Omental fat pad (tissue), 4 donors: ENCODE measurements at places on chromosomes 11 and 22.

DNA sequence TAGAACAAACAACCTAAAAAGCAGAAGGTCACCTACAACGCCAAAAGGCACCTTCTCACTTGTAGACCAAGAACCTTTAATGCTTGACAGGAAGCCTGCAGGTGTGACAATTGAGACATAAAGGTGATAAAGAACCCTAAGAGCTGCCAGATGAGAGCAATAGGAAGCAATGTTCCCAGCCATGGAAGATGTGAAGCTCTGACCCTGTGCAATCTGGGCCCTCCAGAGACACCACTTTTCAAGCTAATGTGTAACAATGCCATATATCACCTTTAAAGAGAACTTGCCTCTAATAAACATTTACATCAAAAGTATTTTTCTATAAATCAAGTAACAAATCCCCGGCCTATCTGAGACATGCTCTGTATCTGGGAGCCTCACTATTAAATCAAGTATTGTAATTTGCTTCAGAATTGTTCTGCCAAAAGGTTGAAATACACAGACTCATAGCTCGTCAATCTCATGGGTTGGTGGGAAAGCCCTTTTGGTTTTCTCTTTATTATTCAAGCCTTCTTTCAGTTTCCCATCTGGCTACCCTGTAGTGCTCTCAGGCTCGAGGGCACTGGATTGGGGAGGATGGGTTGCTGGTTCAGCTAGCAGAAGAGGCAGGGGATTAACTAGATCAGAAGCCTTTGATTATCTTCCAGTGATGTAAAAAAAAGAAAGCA, 368.9 kb downstream of the BUD13 start:
- DNase-seq = no peak

DNA sequence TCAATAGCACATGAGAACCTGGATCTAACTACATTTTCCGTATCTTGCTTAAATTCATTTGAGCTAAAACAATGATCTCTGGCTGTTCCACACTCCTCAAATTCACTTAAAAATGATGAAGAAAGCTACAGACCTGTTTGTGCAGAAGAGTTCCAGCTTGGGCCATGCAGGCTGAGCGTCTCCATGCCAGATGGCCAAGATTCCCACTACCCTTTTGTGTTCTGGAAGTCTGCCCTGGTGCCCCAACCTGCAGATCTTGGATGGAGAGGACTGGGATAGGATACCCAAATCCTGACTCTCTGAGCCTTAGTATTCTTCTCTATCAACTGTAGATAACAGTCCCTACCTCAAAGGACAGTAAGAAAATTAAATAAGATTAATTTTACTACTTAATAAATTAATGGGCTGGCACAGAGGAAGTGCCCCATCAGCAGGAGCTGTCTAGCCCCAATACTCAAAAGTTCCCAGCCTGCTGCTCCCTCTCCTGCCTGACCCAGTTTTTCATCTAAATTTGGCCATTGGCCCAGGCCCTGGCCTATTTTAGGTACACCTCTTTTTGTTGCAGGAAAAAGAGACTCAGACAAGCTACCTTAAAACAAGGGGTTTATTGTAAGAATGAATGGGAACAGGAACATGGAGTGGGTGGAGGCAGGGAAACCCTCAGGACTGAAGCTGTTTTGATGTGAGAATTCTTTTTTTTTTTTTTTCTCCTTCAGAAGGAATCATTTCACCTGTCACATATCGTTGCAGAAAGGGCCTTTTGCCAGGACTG, 81.4 kb upstream of the GRK3 start:
- DNase-seq = no peak

- no peak for DNase-seq
Measured at GRCh38 chr11:19988598-19988997, 171.7 kb downstream of the DBX1 start.

DNA sequence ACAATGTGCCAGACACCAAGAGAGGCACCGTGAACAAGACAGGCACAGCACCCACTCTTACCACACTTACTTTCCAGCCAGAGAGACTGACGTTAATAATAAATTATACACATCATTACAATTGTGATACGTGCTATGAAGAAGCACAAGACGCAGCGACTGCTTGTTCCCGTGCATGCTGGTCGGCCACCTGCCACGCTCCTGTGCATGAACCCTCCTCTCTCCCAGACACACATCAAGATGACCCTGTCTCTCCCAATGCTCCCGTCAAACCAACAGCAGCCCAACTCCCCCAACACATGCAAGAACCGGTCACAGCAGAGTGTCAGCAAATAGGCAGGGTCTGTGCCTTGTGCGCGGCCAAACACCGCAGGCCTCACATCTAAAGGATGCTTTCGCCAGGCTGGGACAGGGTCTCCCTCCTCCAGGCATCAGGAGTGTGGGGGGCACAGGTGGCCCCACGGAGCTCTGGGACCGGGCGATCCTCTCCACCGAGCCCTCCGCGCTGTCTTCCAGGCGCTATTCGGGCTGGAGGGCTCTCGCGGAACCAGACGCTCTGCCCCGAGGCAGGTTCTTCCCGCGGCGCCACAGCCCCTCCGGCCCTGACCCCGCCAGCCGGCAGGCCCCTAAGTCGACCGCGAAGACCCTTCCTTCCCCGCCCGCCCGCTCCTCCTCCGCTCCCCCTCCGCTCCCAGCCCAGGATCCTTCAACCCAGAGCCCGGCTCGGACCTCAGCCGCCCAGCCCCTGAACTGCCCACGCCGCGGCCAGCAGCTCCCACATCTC, 533 bp downstream of the SERGEF start:
- no peak for DNase-seq

DNA sequence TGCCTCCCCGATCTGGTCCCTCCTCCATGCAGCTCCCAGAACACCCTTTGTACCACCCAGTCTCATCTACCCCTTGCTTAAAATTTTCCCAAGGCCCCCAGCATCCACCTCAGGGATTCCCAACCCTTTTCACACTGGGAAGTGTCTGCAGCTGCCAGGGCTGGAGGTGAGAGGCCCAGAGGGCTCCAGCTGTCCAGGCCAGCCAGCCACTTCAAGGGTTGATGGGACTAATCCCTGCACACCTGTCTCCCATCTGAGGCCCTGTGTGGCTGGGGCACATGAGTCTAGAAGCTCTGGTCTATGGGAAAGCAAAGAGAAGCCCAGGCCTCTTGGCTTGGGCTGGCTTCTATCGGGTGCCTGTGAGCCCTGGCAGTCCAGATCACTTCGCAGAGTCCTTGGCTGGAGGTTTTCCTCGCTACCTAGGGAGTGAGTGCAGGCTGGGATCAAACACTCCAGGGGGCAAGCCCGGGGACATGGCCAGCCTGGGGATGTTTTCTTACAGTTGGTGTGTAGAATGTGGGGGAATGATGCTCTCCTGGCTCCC, 41.1 kb upstream of the TPBGL start:
- DNase-seq = no peak

DNA sequence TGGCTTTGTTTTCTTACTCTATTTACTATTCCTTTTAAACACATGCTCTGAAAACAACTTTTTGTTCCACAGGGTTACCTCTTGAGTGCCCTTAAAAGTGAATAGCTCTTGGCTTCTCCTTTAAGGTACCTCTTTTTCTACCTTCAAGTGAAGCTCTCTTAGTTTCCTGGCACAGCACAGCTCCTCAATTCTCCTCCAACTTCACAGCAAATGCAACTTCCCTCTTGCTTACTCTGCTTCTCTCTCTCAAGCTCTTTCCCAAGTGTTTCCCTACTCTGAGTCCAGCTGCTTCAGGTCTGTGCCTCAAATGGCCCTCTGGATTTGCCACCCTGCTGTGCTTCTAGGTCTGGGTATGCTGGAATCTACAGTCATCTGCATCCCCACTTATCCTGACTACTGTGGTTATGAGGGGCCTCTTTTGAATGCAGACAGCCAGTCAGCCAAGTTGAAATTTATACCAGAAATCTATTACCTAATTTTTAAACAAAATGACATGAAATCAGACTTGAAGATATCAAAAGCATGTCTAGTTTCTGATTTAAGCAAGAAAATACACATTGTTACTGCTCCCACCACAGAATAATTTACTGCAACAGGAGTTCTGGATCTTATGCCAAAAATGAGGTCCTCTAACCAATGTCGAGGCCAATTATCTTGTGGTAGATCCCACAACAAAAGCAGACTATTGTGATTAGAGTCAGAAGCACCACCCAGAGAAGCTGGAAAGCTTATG, 371.1 kb downstream of the SOX6 start:
- no peak for DNase-seq

- DNase-seq = no peak
Measured at GRCh38 chr11:3123305-3123704, 41.8 kb downstream of the OSBPL5 start.

DNA sequence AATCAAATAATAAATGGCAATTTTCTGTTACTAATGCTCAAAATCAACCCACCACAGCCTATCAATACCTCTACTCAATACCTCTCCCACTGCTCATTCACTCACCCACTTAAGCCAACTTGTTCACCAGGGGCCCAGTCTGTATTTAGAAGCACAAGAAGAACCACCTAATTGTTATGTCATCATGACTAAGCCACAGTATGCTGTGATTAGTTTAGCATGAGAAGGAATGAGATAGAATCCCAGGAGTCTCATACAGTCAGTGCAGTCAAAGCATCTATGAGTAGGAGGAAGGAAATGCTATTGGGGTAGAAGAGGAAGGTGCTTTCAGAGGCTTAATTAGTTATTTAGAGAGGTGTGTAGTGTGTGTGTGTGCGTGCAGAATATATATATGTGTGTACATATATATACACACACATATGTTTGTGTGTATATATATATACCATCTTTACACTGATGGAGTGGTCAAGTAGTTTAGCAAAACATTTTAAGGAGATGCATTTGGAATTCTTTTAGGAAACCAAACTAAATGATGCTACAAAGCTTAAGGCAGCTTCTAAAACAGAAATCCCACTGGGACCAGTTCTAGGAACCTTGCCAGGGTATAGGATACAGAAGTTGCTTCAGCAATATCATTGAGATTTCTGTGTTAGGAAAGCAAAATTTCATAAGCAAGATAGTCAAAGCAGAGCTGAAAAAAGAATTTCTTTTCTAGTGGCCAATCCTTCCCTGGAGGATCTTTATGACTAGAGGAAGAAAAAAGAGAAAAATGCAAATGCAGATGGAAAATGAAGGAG, 27.5 kb downstream of the KCNA4 start:
- DNase-seq = no peak

DNA sequence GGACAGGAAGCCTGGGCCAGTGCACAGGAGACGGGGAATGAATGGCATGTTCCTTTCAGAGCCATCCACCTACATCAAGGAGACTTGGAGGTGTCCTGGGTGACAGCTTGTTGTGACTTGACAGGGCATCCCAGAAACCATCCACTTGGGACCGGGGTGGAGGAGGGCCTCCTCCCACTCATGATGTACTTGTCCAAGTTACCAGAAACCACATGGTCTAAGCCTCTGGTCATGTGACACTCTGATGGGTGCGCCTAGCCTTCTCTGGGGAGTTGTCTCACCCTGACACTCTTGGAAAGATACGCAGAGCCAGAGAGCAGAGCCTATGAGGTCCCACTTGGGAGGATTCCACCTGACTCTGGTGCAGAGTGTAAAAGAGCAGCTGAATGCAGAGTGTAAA, 21.6 kb upstream of the FXYD6 start:
- no peak for DNase-seq

GRCh38 chr22:41504397-41504796, 35.5 kb downstream of the ACO2 start:
- no peak for DNase-seq

DNA sequence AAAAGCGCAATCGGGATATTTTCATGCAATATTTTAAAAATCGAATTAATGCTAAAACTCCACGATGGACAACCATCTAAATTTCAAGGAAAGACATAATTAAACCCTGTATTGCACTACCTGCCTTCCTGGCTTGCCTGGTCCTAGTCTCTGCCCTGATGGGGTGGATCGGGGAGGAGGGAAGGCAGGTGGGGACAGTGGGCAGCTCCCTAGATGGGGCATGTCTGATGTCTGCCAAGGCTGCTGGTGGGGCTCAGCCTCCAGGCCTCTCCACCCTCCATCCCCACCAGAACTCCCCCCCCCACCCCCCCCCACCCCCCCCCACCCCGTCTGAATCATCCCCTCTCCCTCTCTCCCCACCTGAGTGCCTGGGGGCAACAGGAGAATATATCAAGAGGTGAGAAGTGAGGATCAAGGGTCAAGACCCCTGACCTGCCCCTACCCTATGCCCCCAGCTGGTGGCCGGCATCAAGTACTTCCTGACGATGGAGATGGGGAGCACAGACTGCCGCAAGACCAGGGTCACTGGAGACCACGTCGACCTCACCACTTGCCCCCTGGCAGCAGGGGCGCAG, 650 bp downstream of the CST6 start:
- no peak for DNase-seq

GRCh38 chr11:56890584-56891305, 98.0 kb upstream of the OR5AK2 start:
- DNase-seq = no peak

- no peak for DNase-seq
Measured at GRCh38 chr11:130448416-130449309, at the start of gene ADAMTS15. Gene ADAMTS15 (plus strand): TSS chr11:130448645. CDS start chr11:130448974, 329 bp downstream.

GRCh38 chr11:68889948-68890446, 13.6 kb downstream of the MRPL21 start:
- no peak for DNase-seq
